ENCODE measurements at places on chromosomes 4 and X.

- peaks cover 13% of the 10 kb centered on the region for H3K27me3 ChIP-seq
- no peaks in the 10 kb centered on the region for H3K36me3 ChIP-seq
- H3K4me3 ChIP-seq, result no peak overlapping the region
- no peak for DNase-seq
- H3K4me1 ChIP-seq, result peaks cover 13% of the 10 kb centered on the region
- H3K27ac ChIP-seq, result no peak overlapping the region
Observed at GRCh38 chr4:88098993-88099752, 59.3 kb downstream of the ABCG2 start.

- peaks cover 47% of the 10 kb centered on the region for H3K4me1 ChIP-seq
- no peak overlapping the region for H3K27ac ChIP-seq
- no peaks in the 10 kb centered on the region for H3K36me3 ChIP-seq
Observed at GRCh38 chr4:10200869-10201268, 84.3 kb upstream of the WDR1 start.

- no peak for DNase-seq
- no peak overlapping the region for H3K27ac ChIP-seq
- H3K4me3 ChIP-seq, result no peak overlapping the region
Observed at GRCh38 chr4:15145709-15146108, 143.4 kb downstream of the CPEB2 start.

DNA sequence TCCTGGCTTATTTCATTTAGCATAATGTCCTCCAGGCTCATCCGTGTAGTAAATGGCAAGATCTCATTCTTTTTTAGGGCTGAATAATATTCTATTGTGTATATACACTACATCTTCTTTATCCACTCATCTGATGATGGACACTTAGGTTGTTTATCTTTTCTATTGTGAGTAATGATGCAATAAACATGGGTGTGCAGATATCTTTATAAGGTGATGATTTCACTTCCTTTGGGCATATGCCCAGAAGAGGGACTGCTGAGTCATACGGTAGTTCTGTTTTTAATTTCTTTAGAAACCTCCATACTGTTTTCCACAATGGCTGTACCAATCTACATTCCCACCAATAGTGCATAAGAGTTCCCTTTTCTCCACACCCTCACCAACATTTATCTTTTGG, 317.6 kb upstream of the CNKSR2 start:
- no peak overlapping the region for H3K4me3 ChIP-seq
- no peaks in the 10 kb centered on the region for H3K27me3 ChIP-seq
- H3K27ac ChIP-seq, result no peak overlapping the region
- DNase-seq, result no peak
- no peaks in the 10 kb centered on the region for H3K4me1 ChIP-seq
- no peaks in the 10 kb centered on the region for H3K36me3 ChIP-seq

DNA sequence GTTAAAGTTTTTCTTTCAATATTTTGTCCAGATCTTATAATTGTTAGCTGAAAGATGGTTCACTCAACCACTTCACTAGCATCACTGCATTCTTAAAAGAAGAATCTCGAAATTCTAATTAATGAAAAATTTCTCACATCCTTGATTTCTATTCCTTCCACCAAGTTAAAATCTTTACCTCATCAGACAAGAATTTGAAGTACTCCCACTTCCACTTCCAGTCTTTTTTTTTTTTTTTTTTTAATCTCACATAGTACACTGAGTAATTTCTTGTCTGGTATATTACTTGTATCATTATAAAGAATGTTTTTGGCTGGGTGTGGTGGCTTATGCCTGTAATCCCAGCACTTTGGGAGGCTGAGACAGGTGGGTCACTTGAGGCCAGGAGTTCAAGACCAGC, 73.2 kb downstream of the FBXW7 start:
- H3K4me1 ChIP-seq, result peaks cover 54% of the 10 kb centered on the region
- DNase-seq, result no peak
- H3K27me3 ChIP-seq, result no peaks in the 10 kb centered on the region
- H3K36me3 ChIP-seq, result 0 out of 2 replicates have a peak, but pooled peaks cover 4% of the 10 kb centered on the region
- H3K27ac ChIP-seq, result no peak overlapping the region

DNA sequence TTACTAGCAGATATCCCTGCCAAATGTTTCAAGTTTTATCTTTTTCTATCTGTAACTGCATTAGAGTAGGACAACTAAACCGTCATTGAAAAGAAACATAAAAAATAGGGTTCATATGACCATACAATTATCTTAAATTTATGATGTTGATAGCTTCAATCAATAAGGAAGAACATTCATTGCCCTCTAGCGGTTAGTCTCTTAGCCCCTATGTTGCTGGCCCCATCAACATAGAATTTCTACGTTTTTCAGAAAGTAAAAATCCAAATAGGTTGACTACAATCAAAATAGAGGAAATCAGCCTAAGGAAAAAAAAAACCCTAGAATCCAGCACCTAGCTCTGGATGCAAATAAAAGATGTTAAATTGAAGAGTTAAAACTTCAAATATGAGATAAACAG, 225.1 kb upstream of the ITM2A start:
- H3K27me3 ChIP-seq, result no peaks in the 10 kb centered on the region
- no peaks in the 10 kb centered on the region for H3K36me3 ChIP-seq
- no peaks in the 10 kb centered on the region for H3K4me1 ChIP-seq
- DNase-seq, result no peak

Data from HFFc6 (cell line).